ENCODE measurements at places on chromosomes 1 and 21. TPM values are rescaled to one million over a fixed set of nuclear protein-coding genes. Genes with fewer than 3 reads are reported as not detected.

Gene PDE4B
- total RNA-seq: 24.3 TPM

Gene IKBKE
- total RNA-seq: 68.3 TPM

- H3K36me3 ChIP-seq: no peaks in the 10 kb centered on the region
- H3K27me3 ChIP-seq: no peaks in the 10 kb centered on the region
- peaks cover 29% of the 10 kb centered on the region for H3K4me1 ChIP-seq
- no peak for DNase-seq
These were observed 51.2 kb downstream of the IL23R start for GRCh38 chr1:67217417-67217816.

DNA sequence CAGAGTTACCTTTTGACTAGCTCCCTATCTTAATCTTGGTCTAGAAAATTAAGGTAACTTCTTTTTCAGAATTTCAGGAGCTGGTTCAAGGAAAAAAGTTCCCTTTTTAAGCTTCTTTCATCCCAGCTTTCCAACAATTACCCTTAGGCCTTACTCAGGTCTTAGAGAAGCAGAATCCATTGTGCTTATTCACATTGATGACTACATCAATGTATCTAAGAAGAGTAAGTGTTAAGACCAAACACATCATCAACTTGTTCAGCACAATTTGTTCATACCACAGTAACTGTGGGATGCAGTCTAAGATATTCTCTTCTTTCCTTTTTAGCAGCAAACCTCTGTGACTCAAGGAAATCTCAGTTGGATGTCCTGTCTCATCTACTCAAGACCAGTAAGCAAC, 4.1 kb downstream of the MRPL9 start:
- no peak overlapping the region for H3K27ac ChIP-seq
- H3K4me1 ChIP-seq: peaks cover 30% of the 10 kb centered on the region
- DNase-seq: no peak
- no peaks in the 10 kb centered on the region for H3K27me3 ChIP-seq
- no peak overlapping the region for H3K4me3 ChIP-seq

DNA sequence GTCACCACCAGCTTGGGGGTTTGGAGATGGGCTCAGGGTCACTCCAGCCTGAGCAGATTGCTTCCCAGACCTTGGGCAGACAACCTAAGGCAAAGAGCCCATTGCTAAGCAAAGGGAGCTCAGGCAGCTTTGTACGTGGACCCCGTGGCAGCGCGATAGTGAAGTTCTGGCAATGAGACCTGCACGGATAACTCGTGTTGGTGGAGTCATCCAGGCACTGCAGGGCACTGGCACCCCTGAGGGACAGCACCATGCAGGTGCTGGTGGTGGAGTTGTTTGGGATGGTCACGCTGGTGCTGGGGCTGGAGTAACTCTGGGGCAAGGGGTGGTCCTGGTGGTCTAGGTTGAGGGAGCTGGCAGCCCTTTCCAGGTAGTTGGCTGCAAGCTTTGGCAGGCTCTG, 13.6 kb upstream of the HSPG2 start:
- H3K27me3 ChIP-seq: no peaks in the 10 kb centered on the region
- DNase-seq: no peak
- no peaks in the 10 kb centered on the region for H3K36me3 ChIP-seq
- no peak overlapping the region for H3K27ac ChIP-seq
- peaks cover 9% of the 10 kb centered on the region for H3K4me1 ChIP-seq
